NCI-H187 (cell line): ENCODE measurements at places on chromosomes 3 and 15.

GRCh38 chr3:172449466-172450149, 1.4 kb upstream of the GHSR start:
- no peak for DNase-seq

- no peak for DNase-seq
Measured at GRCh38 chr3:46245146-46245545, 2.9 kb downstream of the CCR3 start.

- DNase-seq, result no peak
Measured at GRCh38 chr3:140085001-140085400, 150.0 kb downstream of the CLSTN2 start.

GRCh38 chr15:61182946-61183345, 46.2 kb downstream of the RORA start:
- DNase-seq, result no peak

DNA sequence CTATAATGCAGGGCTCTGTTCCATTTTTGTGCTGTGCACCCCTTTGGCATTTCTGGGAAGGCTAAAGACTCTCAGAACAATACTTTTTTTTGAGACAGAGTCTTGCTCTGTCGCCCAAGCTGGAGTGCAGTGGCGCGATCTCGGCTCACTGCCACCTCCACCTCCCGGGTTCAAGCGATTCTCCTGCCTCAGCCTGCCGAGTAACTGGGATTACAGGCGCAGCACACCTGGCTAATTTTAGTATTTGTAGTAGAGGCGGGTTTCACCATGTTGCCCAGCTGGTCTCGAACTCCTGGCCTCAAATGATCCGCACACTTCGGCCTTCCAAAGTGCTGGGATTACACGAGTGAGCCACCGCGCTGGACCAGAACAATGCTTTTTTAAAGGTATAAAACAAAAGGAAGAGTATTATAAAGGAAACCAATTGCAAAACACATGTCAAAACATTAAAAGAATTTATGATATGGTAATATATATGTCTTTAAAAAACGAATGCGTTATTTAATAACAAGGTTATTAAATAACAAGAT, 999 bp downstream of the SQOR start:
- no peak for DNase-seq

GRCh38 chr3:87900061-87900460, 158.7 kb downstream of the CGGBP1 start:
- no peak for DNase-seq

GRCh38 chr3:172270557-172271166, 177.6 kb downstream of the GHSR start:
- DNase-seq, result no peak

DNA sequence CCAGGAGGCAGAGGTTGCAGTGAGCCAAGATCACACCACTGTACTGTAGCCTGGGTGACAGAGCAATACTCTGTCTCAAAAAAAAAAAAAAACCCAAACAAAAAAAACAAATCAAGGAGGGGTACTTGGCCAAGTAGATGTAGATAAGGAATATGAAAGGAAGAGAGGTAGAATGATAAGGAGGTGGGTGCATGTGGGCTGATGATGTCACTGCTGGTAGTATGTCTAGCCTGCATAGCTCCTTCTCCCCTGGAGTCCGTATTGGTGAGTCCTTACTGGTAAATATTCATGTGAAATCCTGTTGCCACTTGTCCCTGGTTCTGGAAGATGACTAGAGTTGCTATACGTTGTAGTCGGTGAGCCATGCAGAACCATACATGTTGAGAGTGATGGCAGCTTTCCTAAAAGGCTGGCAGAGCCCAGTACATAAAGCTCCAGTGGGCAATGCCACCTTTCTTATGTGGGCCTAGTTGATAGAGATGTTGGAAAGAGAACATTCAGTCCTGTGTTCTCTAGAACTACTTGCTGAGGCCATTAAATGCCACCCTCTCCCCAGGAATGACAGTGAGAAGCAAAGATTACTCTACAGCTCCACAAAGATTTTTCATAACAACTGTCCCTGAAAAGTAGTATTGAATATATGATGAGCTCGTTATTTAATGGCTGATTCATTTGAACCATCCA, 11.0 kb downstream of the KAT2B start:
- DNase-seq, result no peak

DNA sequence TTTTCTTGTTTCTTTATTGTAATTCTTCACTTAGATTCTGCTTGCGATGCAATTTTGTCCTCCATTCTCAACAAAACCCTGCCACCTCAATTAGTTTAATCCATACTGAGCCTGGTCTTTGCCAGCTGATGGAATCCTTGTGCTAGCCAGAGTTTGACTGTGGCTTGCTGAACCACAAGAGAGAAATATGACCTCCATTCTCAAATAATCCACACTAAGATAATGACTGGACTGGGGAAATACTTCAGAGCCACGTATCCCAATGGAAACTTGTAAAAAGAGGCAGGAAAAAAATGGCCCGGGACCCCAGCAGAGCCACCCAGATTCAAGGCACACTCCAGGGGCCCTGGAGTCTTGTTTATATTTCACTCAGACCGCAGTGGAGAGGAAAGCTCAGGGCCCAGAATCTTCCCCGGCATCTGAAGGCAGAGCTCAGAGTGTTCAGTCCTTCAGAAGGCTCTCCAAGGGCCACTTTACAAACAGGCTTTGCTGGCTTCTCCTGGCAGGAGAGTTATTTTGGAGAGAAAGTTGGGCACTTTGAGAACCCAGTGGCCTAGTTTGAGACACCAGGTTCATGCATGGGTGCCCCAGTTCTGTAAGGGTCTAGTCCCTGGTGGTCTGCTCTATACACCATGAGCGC, 62.7 kb downstream of the SSUH2 start:
- no peak for DNase-seq

- DNase-seq, result no peak
Measured at GRCh38 chr3:135136361-135137100, 341.5 kb downstream of the EPHB1 start.

DNA sequence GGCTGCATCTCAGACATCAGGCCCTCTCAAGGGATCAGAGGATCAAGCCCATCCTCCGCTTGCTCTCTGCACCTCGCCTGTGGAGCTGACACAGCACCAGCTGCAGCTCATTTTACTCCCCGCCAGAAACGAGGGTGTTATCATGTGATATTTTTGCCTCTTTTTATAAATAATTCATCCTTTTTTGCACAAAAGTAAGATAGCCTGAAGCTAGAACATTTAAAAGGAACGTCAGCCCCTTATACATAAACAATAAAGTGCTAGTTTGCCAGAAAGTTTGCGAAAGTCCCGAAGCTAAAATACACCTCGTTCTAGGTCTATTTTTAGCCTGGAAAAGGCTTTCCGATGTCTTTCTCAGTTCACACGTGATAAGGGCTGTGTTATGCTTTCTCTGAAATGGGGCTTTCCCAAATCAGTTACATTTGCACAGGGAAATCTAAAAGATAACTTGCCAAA, 9.6 kb upstream of the FAM174B start:
- no peak for DNase-seq

GRCh38 chr3:145518639-145519038, 642.3 kb downstream of the PLOD2 start:
- DNase-seq, result no peak

- no peak for DNase-seq
Measured at GRCh38 chr3:141401573-141402475, 33.5 kb downstream of the ZBTB38 start.

GRCh38 chr15:42954291-42954690, 33.7 kb upstream of the TTBK2 start:
- no peak for DNase-seq

DNA sequence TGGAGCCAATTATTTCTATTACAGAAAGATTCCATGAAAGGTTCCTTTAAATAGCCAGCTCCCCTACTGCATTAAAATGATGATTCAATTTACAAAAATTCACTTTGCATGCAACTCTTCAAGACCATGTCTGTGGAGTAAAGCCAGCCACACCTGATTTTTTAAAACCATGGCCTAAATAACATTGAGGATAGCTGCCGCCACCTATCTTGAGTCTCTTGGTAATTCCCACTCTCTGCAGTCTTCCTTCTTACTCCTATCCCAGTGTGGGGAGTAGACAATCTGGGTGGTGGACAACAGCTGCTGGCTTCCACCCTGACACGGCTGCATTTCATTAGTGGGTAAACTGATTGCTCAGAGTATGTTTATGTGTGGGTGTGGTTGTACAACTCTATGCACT, 10.7 kb downstream of the LRTM1 start:
- DNase-seq, result no peak

DNA sequence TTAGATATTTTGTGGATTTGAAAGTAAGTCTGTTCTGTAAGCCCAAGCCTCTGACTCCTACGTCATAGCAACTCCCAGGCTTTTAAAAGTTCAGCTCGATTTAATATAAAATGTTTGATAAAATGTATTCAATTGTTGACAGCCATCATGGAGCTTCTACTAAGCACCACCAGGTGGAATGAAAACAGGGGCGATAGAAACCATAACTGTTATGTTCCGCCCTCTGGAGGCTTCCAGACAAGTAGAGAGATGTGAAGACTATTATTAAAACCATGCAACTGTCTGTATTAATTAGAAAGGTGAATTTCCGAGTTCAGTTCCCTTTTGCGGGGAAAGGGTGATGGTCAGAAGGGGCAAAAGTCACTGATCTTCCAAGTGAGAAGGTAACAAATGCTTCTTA, 292.2 kb downstream of the NR2F2 start:
- DNase-seq, result no peak

- no peak for DNase-seq
Measured at GRCh38 chr15:71973366-71973765, 144.6 kb downstream of the MYO9A start.
